ENCODE measurements at places on chromosomes 2 and 18. TPM values are rescaled to one million over a fixed set of nuclear protein-coding genes. Genes with fewer than 3 reads are reported as not detected.

DNA sequence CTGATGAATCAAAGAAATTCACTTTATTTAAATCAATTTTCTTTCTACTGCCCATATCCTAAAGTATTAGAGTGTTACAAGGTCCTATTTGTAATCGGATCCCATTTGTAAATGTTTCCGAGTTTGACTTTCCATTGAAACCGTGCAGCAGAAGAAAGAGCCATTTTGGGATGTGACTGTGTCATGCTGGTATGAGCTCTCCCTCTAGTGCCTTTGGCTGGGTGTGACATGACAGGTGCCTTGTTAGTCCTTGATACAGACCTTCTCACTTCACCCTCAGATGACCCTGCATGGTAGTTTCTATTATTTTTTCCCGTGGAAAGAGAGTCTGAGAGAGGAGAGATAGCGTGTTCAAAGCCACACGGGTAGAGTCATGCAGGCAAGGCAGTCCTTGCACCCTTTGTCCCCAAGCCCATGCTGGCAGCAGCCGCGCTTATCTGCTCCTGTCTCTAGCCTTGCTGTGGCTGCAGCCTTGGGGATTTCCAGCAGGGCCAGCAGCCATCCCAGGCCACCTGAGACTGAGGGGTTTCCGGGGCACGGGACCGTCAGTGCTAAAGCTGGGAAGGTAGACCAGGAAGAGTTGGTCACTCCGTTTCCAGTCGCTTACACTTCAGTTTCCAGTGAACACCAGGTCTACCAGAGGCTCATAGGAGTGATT, 21.4 kb downstream of the CHMP1B start:
- H3K27me3 ChIP-seq = no peaks in the 10 kb centered on the region
- no peaks in the 10 kb centered on the region for H3K4me1 ChIP-seq
- H3K27ac ChIP-seq = no peak overlapping the region

Gene DCDC2C
- not detected for total RNA-seq

Gene SERPINB13
- total RNA-seq = not detected

DNA sequence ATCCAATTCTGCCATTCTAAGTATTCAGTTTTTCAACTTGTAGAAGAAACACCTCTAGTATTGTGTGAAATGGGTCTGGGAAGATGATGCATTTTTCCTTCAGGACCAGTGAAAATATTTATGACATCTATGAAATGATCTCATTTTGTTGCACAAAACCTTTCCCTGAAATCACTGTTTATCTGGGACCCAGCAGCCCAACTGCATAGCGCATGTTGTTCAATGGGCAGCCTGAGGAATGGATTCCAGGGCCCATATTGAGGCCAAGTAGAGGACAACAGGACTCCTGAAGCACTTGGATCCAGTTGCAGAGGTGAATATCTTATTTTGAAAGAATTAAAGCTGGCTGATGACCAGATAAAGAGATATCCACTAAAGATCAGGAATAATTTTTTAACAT, 7.3 kb downstream of the RBMS1 start:
- peaks cover 6% of the 10 kb centered on the region for H3K27me3 ChIP-seq
- peaks cover 5% of the 10 kb centered on the region for H3K4me1 ChIP-seq
- H3K36me3 ChIP-seq = no peaks in the 10 kb centered on the region
- no peak overlapping the region for H3K4me3 ChIP-seq
- H3K27ac ChIP-seq = peak overlapping the region; percentile 46
- DNase-seq = no peak
